ENCODE measurements at places on chromosomes 12 and 14.
A peak's percentile ranks its signal among the peaks of the same experiment; 100 is the strongest.

DNA sequence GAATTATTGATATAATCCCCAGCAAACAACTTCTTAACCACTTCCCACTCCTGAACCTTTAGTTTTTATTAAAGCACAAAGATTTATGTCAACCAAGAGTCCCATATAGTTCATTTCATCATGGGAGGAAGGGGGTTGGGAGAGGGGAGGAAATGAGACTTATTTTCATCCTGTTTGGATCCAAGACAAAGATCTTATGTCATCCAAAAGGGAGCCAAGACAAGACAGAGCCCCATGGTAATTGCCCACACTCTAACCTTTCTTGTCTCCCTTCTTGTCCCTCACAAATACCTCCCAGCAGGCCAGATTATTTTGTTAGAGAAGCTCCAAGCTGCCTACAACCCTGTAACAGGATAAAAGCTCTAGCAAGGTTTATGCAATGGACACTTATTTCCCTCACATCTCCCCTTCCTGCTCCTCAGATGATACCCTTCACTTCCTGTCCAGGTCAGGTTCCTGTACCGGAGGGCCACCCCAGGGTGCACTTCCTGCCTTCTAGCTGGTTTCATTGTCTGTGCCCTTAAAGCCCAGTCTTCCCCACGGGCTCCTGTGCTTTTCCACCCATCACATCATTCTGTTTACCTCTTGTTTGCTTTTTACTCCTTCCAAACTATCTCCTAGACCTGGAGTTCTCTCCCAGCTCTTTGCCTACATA, 123.7 kb upstream of the MDM1 start:
- DNase-seq, result no peak

GRCh38 chr14:100285021-100285912, 21.0 kb downstream of the SLC25A29 start:
- DNase-seq, result peak; percentile 65

- no peak for DNase-seq
Observed at GRCh38 chr12:20523658-20524057, 155.3 kb downstream of the PDE3A start.

DNA sequence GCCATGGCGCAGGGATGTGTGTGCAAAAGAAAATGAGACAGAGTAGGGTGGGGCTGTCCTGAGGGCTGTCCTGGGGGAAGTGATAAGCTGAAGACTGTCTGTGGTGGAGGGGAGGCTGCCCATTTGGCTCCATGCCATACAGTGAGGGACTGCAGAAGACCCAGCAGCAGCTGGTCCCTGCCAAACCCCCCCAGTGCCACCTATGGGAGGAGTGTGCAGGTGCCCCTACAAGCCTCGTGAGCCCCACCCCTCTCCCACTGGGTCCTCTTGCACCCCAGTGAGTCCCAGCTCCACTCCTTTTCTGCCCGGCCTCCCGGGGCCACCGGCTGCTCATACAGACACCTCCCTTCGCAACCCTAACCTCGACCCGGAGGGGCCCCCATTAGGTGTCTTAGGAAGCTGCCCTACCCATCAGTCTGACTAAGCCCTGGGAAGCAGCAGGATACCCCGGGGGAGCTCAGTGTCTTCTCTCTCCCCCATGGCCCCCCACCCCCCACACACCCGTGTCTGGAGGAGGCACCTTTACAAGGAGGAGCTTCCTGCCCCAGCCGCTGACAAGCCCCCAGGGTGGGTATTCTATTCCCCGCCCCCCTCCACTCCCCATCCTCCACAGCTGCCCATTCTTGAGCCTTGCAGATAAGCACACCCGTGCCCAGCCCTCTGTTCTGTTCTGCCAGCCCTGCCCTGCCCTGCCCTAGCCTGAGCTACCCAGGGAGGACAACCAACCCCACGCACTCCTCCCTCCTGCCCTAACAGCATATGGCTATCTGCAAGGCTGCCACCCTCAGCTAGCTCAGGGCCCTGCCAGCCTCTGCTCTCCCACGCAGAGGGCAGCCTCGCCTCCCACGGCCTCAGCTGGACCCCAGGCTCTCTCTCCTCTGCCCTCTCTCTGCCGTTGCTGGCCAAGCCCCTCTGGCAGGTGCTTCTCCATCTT, 41.9 kb downstream of the SLC6A12 start:
- DNase-seq, result no peak

DNA sequence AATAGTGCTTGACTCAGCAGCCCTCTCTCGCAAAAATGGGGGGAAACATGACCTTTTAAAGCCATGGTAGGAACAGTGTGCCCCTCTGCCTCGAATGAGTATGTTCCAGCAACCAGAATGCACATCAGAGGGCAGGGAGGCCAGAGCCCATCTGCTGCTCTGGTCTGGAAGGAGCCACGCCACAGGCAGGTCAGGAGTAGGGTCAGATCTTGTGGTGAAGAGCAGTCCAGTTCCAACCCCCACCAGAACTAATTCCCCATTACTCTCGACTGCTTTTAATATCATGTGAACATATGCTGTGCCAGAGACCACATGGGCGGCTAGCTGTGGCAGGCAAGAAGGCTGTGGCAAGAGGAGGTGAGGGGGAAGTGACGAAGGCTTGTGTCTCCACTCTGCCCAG, 34.6 kb upstream of the TMX1 start:
- no peak for DNase-seq

DNA sequence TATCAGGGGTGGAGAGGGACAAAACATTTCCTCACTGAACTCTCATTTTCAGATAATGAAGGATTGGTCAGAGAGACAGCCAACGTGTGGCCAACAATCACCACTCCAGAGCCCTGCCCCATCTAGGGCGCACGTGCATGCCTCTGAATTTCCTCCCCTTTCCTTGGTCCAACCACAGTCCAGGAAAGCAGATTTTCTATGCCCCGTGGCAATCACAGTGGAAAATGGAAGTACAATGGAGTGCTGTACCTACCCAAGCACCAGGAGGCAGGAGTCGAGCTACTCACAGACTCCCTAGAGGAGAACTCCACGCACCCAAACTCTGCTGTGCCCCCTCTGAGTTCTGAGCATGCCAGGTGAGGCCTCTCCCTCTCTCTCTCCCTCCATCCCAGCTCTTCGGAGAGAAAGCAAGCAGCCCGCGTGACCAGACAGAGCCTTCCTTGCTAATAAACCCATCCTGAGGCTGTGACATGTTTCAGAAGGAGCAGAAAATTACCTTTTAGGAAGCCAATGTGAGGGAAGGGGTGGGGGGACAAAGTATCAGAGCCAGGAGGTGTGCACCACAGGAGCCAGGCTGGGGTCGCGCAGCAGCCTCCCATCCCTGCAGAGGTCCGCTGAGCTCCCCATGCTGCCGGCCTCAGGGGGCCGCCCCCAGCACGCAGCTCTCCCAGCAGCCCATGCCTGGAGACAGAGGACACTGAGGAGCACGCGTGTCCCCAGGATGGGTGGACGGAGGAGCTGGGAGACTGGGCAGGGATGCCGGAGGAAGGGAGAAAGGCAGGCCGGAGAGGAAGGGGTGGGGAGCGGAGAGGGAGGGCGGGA, 73.4 kb downstream of the PITPNM2 start:
- DNase-seq, result no peak

DNA sequence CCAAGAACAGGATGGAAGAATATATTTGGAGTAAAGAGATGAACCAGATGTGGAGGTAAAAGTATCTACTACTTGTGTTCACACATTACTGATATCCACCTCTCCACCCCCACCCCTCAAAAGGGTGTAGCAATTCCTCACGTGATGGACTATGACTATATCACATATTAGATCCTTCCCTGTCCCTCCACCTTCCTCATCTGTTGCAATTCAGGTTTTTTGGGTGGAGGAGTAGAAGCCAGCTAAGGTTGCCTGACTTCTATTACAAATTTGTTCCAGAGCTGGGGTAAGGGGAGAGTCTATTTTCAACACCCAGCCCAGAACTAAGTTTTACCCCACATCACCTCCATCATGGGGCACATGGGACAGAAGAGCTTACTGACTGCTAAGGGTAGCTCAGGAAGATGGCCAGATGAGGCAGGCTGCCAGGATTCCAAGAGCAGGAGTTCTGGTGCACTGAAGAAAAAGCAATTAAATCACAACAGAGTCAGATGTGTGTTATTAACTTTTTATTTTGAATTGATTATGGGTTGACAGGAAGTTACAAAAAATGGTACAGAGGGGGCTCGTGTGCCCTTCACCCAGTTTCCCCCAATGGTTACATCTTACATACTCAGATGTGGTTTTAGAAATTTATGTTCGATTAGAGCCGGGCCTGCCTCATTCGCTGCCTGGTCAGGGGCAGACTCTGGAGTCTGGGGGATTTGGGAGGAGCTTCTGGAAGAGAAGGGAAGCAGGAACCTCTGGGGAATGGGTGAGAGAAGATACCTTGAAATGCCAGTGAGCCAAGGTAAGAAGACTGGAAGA, 2.1 kb downstream of the RNASE13 start:
- DNase-seq, result no peak

- no peak for DNase-seq
Observed at GRCh38 chr12:116790066-116790465, 52.0 kb downstream of the RNFT2 start.

- DNase-seq, result no peak
Observed at GRCh38 chr14:77311217-77311616, 9.5 kb downstream of the POMT2 start.

DNA sequence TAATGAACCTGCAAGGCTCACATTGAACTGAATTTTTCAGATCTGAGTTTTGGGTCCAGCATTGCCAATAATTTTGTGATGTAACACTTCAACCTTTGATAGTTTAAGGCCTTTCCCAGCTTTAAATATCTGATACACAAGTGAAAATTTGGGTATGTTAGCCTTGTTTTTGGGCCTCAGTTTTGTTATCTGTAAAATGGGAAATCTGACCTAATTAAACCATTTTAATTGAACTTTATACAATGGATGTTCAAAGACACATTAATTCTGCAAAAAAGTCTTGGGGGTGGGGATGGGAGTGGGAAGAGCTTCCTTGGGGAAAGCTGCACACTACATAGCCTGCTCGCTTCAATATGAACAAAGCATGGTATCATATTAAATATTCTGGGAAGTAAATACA, 5.2 kb upstream of the SPATS2 start:
- no peak for DNase-seq

- no peak for DNase-seq
Observed at GRCh38 chr12:98752726-98753125, 107.6 kb downstream of the APAF1 start.
